Activated naive CD4-positive, alpha-beta T cell treated with anti-CD3 and anti-CD28 coated beads, Interleukin-2, amount 10 ng/mL, durations not matched to agents 7 days and 5 days (primary cell): ENCODE measurements at places on chromosomes 3 and 15.

GRCh38 chr3:171813897-171814460 lies 3.7 kb upstream of the PLD1 start:
- no peak overlapping the region for H3K27ac ChIP-seq
- peaks cover 14% of the 10 kb centered on the region for H3K4me1 ChIP-seq

- H3K36me3 ChIP-seq, result no peaks in the 10 kb centered on the region
- no peak overlapping the region for H3K27ac ChIP-seq
- DNase-seq, result no peak
- no peaks in the 10 kb centered on the region for H3K4me1 ChIP-seq
- H3K4me3 ChIP-seq, result no peak overlapping the region
These were observed 498.7 kb downstream of the EPHA3 start for GRCh38 chr3:89606151-89606550.

DNA sequence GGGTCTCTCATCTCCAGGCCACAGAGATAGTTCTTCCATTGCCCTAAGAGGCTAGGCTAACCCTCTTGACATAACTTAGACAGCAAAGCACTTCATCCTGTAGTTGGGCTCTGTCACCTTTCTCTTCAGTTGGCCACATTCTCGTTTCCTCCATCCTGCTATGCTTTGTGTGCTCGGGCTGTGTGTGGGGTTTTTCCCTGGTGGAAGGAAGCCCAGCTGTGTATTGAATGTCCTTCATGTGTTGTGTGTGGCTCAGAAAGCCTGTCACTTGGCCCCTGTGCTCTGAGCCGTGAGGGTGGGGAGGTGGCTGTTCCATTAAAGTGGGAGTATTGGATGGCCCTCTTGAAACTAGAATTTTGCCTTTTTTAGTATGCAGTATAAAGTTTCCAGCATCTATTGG lies 8.8 kb upstream of the EXOG start:
- no peaks in the 10 kb centered on the region for H3K27me3 ChIP-seq
- H3K4me3 ChIP-seq, result no peak overlapping the region
- H3K36me3 ChIP-seq, result peaks cover 5% of the 10 kb centered on the region

DNA sequence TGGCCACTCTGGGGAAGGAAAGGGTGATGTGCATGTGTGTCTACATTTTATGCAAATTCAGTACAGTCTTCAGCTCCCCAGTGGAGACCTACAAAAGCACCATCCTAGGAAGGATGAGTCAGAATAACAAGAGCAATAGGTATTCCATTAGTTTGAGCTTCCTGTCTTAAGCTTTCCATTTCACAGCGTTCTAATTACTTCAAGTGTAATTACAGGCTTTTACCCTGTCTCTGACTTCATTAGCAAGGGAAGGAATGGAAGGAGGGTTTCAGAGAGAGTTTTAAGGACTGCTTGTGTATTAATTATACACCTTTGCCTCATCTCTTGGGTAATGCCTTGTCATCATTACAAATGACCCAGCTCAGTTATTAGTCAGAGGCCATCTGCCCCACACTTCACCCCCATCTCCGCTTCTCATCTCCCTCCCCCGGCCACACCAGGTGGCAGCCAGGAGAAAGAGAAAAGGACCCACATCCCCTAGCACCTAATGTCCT lies 202.8 kb upstream of the MRPL3 start:
- H3K4me3 ChIP-seq, result no peak overlapping the region
- DNase-seq, result no peak
- no peak overlapping the region for H3K27ac ChIP-seq
- peaks cover 8% of the 10 kb centered on the region for H3K27me3 ChIP-seq
- no peaks in the 10 kb centered on the region for H3K36me3 ChIP-seq

DNA sequence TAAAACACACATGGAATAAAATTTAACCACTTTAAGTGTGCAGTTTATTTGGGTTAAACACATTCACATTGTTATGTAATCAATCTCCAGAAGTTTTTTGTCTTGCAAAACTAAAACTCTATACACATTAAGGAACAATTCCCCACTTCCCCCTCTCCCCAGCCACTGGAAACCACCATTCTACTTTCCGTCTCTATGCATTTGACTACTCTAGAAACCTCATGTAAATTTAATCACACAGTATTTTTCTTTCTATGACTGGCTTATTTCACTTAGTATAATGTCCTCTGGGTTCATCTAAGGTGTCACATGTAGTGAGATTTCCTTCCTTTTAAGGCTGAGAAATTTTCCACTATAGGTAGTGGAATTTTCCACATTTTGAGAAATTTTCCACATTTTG lies 568.7 kb upstream of the UBE2E2 start:
- H3K27ac ChIP-seq, result no peak overlapping the region
- no peaks in the 10 kb centered on the region for H3K4me1 ChIP-seq
- H3K27me3 ChIP-seq, result no peaks in the 10 kb centered on the region
- DNase-seq, result no peak
- no peaks in the 10 kb centered on the region for H3K36me3 ChIP-seq

GRCh38 chr3:175192536-175192935 lies 333.4 kb downstream of the NAALADL2 start:
- no peaks in the 10 kb centered on the region for H3K4me1 ChIP-seq
- no peak for DNase-seq
- H3K27ac ChIP-seq, result no peak overlapping the region
- H3K4me3 ChIP-seq, result no peak overlapping the region
